ENCODE measurements at places on chromosomes 13 and 19.
A peak's percentile ranks its signal among the peaks of the same experiment; 100 is the strongest.

GRCh38 chr13:99990126-99990977 lies 8.8 kb downstream of the ZIC2 start:
- no peak for DNase-seq

DNA sequence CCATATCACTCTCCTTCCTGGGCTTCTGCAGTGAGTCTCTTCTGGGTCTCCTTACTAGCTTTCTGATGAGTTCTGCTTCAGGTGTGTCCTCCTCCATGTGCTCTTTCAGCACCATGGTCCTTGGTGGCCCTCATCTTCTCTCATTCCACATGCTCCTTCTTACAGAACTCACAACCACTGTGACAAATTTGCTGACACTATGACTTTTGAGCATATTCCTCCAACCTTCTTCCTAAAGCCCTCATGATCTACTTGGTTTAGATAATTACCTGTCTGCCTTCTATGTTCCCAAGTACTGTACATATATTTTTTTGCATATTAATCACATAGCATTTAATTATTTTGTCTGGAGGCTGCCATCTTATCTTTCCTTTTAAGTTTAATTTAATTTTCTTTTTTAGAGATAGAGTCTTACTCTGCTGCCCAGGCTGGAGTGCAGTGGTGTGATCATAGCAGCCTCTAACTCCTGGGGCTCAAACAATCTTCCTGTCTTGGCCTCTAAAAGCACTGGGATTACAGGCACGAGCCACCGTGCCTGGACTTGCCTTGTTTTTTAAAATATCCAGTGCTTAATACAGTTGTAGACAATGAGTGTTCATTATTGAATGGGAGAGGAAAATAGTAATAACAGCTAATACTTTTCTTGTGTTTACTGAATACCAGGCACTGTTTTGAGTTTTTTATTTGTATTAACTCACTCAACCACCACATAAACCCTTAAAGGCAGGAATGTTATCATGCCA lies 23.5 kb upstream of the FAM216B start:
- no peak for DNase-seq

DNA sequence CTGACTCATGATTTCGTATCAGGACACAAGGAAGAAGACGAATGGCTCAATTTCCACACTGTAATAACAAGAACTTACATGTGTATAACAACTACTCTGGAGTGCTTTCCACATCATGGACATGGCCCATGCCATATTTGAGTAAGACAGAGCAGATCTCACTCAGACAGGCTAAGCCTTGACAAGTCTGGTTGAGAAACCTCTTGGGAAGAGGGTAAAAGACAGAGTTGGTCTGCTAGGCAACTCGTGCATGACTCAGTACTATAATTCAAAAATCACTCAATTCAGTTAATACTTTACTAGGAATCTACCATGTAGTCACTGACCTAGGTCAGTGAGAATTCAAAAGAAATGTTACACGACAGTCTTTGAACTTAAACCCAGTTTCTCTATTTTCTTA lies 5.7 kb upstream of the THSD1 start:
- DNase-seq: no peak

GRCh38 chr13:112124141-112124540 lies 57.2 kb downstream of the SOX1 start:
- DNase-seq: no peak

DNA sequence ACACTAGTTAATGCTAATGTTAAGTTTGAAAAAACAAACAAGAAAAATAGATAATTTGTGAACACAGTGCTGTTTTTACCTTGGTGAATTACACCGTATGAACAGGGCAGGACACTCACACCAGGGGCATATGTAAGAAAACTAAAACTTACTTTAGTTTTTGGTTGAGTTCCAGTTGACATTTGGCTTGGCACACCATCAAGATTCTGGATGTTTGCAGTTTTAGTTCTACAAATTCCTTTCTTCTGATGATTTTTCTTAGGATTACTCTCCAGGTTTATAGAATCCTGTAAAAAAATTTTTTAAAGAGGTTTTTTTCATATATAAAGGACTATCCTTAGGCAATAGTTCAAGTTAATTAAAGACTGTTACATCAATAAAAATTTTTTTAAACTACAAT lies 238.5 kb upstream of the STARD13 start:
- no peak for DNase-seq

DNA sequence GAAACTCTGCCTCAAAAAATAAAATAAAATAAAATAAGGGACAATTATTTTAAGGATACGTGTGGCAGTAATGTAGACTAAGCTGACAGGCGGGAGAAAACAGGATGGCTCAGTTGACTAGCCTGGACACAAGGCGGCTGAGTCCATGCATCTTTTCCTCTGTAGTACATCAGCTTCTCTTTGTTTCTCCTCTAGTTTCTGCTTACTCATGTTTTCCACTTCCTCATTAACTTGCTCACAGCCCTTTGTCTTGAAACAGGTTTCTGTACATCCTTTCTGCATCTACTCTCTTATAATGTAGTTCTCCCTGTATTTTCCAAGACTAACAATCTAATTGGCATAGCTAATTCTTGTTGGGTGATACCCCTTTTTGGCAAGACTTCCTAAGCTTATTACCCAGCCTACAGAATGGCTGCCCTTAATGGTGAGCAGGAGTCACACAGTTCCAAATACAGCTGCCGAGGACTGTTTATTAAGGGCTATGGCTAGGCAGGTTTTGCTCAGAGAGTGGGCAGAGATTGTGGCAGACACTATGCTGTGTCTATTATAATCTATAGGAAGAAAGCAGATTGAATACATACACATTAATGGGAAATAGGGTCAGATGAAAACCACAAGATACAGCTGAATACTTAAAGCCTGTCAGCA lies 58.7 kb upstream of the KLF5 start:
- no peak for DNase-seq

DNA sequence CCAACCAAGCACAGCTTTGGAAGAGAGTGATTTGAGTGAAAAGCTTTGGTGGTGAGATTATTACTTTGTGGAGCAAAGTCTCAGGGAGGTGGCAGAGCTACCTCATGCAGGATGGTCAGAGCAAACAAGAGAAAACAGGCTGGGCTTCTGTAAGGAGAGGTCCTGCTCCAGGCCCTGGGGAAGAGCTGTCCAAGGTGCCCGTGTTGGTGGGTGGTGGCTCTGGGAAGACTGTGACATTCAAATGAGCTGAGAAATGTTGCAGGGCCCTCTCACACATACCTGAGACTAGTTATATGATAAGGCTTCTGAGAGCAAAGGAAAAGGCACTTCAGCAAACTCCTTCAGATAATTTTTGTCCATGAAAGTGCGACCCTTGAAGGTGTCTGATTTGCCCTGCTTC lies 205.5 kb upstream of the SOX21 start:
- no peak for DNase-seq

- DNase-seq: peak; percentile 13
Observed at GRCh38 chr13:92074658-92075057, 676.2 kb downstream of the GPC5 start.

- no peak for DNase-seq
Observed at GRCh38 chr19:23440791-23441190, 45.5 kb upstream of the ZNF91 start.

DNA sequence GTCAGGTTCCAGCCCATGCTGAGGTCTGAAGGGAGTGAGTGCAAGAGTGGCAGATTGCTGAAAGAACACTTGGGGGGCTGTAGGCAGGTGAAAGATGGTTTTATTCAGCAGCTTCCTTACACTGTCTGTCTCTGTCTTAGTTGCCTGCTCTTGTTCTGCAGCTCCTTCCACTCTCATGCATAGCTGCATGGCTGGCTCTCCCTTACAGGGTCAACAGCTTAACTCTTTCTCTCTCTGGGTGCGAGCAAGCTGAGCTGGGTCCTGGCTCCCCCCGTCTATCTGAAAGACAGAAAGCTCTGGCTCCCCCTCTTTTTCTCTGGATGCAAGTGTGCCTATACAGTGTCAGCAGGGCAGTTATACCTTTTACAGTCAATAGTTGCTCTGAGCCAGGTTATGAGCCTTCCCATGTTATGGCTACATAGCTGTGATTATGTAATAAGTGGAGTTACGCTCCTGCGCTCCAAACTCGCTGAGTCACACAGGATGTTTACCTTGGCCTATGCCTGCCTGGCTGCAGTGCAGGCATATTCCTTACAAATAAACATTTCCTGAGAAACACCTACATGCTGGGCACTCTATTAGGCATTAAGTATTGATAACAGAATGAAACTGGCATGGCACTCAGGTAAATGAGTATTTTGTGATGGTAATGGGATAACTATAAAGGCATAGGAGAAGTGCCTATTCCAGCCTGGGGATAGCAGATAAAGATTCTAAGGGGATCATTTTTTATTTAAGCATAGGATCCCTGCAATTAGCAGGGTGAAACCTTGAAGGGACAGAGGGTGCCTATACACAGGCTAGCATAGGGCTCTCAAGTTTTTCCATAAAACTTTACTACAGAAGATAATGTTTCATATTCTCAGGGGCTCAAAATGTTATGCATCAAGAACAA lies 826.9 kb upstream of the PCDH9 start:
- no peak for DNase-seq

- peak; percentile 44 for DNase-seq
Observed at GRCh38 chr19:4717966-4718701, 5.5 kb downstream of the DPP9 start.

- no peak for DNase-seq
Observed at GRCh38 chr19:45638930-45639729, at the start of gene EML2. EML2 (minus strand) TSS chr19:45639397; CDS start chr19:45639376, 21 bp downstream.

- no peak for DNase-seq
Observed at GRCh38 chr19:11659612-11660011, 62.3 kb downstream of the ZNF627 start.

- DNase-seq: no peak
Observed at GRCh38 chr19:34793565-34793964, 20.6 kb upstream of the ZNF599 start.

DNA sequence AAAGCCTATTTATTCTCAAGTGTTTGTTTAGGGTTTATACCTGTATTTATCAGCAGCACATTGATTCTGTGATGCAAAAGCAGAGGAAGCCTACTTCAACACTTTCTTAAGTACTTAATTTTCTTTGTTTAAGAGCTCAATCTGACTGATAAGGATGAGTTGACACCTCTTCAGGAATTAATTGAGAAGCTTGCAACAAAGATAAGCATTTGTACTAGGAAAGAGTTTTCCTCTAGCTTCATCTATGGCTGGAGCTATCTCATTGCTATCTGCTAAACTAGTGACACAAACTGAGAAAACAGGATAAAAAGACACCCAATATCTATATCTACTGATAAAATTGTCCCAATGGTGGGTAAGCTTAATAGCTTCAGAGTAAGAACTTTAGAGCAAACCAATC lies 170.1 kb upstream of the SLITRK6 start:
- no peak for DNase-seq

DNA sequence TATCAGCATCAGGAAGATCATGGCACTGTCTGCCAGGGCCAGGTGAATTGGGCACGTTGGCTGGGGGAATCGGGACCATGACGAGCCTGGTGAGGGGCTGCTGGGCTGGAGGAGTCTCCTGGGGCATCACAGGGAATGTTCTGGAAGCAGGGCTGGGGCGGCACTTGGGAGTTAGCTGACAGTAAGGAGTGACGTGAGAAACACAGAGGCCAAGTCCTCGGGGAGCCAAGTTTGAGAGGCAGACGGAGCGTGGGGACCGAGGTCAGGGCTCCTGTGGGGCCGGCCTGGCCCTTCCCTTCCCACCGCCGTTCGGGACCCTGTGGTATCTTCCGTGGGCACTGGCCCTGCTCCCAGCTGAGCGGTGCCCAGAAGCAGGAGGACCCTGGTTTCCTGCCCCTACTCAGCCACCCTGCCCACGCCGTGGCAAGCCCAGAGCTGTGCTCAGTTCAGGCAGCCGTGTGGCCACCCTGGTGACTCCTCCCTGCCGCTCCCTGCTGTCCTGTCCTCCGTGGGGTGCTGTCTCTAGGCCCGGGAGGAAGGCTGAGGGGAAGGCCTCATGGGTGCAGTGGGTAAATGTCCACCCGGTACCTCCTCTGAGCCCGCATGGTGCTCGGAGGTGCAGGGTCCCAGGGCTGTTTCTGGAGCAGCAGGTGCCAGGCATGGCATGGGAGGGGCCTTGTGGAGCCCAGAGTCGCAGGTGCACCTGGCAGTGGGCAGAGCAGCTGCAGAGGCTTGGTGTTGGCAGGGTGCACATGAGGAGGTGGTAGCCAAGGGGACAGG lies 25.2 kb downstream of the CRTC1 start:
- no peak for DNase-seq

GRCh38 chr19:33905473-33905936 lies 108.8 kb downstream of the KCTD15 start:
- no peak for DNase-seq

DNA sequence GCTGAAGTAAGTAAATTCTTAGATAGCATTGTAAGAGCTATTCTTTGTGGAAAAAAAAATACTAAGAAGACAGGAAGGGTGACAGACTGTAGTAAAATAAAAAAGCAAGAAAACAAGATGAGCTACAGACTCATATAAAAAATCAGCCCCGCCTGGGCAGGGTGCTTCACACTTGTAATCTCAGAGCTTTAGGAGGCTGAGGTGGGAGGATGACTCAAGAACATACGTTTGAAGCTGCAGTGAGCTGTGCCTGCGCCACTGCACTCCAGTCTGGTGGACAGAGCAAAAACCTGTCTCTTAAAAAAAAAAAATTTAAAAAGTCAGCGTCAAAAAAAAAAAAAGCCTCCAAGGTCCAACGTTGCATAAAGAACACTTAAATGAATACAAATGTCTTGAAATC lies 102.1 kb downstream of the VWA8 start:
- DNase-seq: no peak

- no peak for DNase-seq
Observed at GRCh38 chr13:104817271-104817670, 1718.2 kb downstream of the EFNB2 start.

- DNase-seq: no peak
Observed at GRCh38 chr13:51786425-51787265, 17.3 kb downstream of the DHRS12 start.

GRCh38 chr13:87677496-87678371 lies 6.6 kb downstream of the SLITRK5 start:
- DNase-seq: no peak

DNA sequence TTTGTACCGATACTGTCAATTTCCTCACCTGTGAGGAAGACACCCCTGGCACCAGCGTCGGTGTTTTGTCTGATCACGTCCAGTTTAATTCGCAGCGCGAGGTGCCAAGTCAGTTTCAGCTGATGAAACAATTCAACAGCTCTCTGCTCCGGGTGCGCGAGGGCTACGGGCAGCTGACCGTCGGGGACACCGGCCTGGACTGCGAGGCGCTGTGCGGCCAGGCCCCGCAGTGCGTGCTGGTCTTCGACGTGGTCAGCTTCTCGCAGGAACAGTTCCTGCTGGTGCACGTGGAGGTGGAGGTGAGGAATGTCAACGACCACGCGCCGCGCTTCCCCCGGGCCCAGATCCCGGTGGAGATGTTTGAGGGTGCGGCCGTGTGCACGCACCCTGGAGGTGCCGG lies 171.5 kb downstream of the OLFM4 start:
- DNase-seq: no peak

DNA sequence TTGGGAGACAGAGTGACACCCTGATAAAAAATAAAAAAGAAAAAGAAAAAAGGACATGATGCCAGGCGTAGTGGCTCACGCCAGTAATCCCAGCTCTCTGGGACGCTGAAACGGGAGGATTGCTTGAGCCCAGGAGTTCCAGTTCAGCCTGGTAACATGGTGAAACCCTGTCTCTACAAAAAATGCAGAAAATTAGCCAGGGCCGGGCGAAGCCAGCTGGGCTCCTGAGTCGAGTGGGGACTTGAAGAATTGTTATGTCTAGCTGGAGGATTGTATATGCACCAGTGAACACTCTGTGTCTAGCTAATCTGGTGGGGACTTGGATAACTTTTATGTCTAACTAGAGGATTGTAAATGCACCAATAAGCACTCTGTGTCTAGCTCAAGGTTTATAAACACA lies 32.3 kb downstream of the TMPRSS9 start:
- no peak for DNase-seq

- no peak for DNase-seq
Observed at GRCh38 chr13:23289917-23290357, 109.2 kb downstream of the SGCG start.

Measured in HL-60 (cell line).